ENCODE measurements at places on chromosomes 16 and 17. TPM values are rescaled to one million over a fixed set of nuclear protein-coding genes. Genes with fewer than 3 reads are reported as not detected.

DNA sequence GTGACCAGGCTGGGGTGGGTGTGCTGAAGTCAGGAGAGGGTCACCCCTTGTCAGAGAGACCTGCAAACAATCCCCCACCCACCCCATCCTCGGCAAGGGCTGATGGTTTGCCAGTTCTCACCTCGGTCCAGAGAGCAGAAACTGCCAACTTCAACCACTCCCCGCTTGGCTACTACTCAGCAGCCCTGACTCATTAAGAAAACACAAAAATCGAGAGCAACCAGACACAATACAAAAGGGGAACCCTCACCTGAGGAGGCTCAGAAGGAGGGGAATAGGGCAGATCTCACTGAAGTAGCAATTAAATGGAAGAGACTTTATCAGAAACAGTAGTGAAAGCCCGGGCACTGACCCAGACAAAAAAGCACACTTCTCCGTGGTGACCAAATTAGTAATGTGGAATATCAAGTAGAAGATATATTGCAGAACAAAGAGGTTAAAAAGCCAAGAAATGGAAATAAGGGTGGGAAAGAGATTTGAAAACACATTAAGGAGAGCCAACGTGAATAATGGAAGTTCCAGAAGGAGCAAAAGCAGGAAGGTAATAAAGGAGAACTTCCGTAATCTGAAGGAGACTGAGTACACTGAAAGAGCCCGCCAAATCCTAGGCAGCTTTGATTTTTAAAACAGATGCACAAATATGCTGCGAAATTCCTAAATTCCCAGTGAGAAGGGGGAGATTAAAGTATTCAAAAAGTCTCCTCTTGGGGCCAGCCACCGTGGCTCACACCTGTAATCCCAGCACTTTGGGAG, 23.6 kb downstream of the CENPV start:
- no peak for DNase-seq

DNA sequence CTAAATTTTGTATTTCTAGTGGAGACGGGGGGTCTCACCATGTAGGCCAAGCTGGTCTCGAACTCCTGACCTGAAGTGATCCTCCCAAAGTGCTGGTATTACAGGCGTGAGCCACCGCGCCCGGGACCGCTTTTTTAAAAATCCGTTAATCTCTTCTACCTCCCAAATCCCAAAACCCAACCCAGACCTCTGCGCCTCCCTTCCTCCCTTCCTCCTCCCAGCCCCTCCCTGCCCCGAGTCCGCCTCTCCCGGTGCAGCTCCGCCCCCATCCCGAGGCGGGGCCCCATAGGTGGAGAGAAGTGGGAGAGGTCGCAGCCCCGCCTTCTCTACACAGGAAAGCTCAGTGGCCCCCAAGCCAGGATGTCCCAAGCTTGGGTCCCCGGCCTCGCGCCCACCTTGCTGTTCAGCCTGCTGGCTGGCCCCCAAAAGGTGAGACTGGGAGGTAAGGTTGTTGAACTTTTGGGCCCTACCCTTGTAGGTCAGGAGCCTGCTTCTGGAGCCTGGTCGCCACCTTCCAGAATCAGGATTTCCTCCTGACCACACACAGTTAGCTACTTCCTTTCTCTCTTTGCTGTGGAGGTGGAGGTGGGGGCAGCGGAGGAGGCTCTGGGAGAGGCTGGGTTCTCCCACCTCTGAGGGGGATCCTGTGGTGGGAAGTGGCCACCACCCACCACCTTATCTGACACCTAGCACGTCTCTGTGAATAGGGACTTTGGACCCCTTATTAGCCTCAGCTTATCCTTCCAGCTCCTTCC, at the start of gene TMEM92:
Gene TMEM92 (plus strand): TSS at position 325 of the 755 bp plus-strand sequence. CDS start 36 bp downstream, at position 361.
- DNase-seq: no peak

- no peak for DNase-seq
Observed at GRCh38 chr17:79826204-79826680, 13.0 kb downstream of the CBX4 start.

Gene ADAD2
- total RNA-seq: not detected

Gene ITGB4
- total RNA-seq: 8.8 TPM

Measured in left ventricle myocardium superior (tissue), 1 donor.